Caki2 (cell line): ENCODE measurements at places on chromosomes 2 and 18. TPM values are rescaled to one million over a fixed set of nuclear protein-coding genes. Genes with fewer than 3 reads are reported as not detected.

DNA sequence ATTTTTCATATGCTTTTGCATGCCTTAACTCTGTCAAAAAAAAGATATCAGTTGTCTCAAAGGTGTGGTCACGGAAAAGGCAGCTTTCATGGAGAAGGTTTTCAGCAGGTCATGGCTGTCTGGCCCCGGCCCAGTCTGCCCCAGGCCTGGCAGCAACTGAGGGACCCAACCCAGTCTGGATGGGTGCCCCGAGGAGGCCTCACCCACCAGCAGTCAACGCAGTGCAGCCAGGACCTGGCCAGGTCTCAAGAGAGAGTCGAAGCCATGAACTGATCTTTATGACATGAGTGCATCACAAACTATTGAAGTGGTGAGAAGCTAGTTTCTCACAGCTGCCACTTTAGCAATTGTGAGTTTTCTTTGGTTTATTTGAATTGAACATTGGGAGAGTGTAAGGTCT, 7.9 kb downstream of the TUBB6 start:
- DNase-seq, result no peak

GRCh38 chr2:178767094-178768060, 39.8 kb downstream of the TTN start:
- DNase-seq, result no peak

UGT1A10 gene
- not detected in 2 replicates for total RNA-seq

SKA1 gene
- total RNA-seq, result 13.3 and 13.4 TPM in 2 replicates

- DNase-seq, result no peak
Measured at GRCh38 chr2:74146929-74147726, 584 bp downstream of the BOLA3 start.

DNA sequence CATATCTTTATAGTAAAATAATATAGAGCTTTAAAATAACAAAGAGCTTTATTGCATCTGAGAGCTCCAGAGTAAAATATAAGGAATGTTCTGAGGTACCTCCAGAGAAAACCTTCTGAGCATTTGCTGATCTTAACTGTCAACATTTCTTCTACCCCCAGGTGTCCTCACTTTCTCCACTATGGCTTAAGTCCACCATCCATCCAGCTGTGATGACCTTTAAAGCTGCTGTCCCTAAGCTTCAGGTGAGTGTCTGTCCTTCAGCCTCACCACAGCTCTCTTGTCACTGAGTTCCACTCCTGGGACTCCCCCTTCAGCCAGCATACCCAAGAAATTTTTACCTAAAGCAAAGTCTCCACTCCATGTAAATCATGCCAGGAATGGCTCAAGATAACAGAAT, 137.9 kb downstream of the MYO5B start:
- no peak for DNase-seq

DNA sequence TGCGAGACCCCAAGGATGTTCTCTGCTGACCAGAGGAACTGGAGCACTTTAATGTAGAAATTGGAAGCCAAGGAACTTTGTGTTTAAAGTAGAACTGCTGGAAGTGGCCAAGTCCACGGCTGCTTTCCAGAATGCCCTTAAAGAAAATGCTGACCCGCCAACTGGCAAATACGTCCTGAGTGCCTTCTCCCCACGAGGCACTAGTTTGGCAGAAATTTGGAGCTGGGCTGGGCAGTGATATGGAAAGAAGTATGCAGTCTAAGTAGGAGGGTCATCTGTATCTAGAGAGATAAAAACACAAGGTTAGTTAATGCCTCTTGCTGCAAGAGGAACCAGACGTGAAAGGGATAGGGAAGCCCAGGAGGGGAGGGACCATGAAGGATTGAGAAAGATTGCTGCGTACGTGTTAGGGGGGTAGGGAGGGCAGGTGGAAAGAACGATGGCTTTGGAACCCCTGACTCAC, 59.3 kb upstream of the RFX8 start:
- DNase-seq, result no peak
